ENCODE measurements at places on chromosomes 12 and 14.

- DNase-seq, result no peak
- peak overlapping the region; percentile 38 for H3K27ac ChIP-seq
- H3K36me3 ChIP-seq, result peaks cover 15% of the 10 kb centered on the region
- H3K27me3 ChIP-seq, result no peaks in the 10 kb centered on the region
Observed at GRCh38 chr14:74299061-74299545, 3.6 kb downstream of the ABCD4 start.

DNA sequence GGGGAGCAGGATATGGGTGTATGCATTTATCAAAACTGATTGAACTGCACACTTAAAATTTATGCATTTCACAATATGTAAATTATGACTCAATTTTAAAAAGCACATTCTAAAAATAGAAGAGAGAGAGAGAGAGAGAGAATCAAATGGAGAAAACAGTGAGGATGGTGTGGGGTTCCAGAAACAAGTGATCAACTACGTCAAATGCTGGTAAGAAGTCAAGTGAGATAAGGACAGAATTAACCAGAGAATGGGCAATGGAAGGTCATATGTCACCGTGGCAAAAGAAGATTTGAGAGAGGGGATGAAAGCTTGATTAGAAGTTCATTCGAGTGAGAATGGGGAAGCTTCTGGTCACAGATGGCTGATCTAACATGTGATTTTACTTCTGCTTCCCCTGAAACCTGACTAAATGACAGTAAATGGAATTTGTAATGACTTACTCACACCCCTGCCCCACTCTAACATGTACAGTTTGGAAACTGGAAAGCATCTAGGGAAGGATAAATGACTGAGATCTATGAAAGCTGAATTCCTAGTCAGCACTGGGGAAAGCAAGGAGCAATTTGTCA lies 276.5 kb upstream of the AMIGO2 start:
- peak overlapping the region; percentile 69 for H3K4me3 ChIP-seq
- DNase-seq, result no peak
- peak overlapping the region; percentile 96 for H3K27ac ChIP-seq

- DNase-seq, result peak; percentile 63
- peaks cover 27% of the 10 kb centered on the region for H3K36me3 ChIP-seq
- peak overlapping the region; percentile 92 for H3K27ac ChIP-seq
- H3K27me3 ChIP-seq, result no peaks in the 10 kb centered on the region
- H3K4me1 ChIP-seq, result peaks cover 46% of the 10 kb centered on the region
- peak overlapping the region; percentile 45 for H3K4me3 ChIP-seq
Observed at GRCh38 chr14:50520947-50521815, 11.2 kb downstream of the MAP4K5 start.

- no peak for DNase-seq
- no peak overlapping the region for H3K4me3 ChIP-seq
- H3K4me1 ChIP-seq, result no peaks in the 10 kb centered on the region
- no peaks in the 10 kb centered on the region for H3K27me3 ChIP-seq
Observed at GRCh38 chr12:97159377-97159776, 252.3 kb downstream of the NEDD1 start.
